ENCODE measurements at places on chromosomes 5 and 9. TPM values are rescaled to one million over a fixed set of nuclear protein-coding genes. Genes with fewer than 3 reads are reported as not detected.

DNAH5 gene
- total RNA-seq, result not detected

SLC25A2 gene
- 3.6 TPM for total RNA-seq

ISCA1 gene
- 32.7 TPM for total RNA-seq

GARIN3 gene
- not detected for total RNA-seq

LPAR1 gene
- not detected for total RNA-seq

RICTOR gene
- 84.3 TPM for total RNA-seq

GPR151 gene
- total RNA-seq, result not detected

DNA sequence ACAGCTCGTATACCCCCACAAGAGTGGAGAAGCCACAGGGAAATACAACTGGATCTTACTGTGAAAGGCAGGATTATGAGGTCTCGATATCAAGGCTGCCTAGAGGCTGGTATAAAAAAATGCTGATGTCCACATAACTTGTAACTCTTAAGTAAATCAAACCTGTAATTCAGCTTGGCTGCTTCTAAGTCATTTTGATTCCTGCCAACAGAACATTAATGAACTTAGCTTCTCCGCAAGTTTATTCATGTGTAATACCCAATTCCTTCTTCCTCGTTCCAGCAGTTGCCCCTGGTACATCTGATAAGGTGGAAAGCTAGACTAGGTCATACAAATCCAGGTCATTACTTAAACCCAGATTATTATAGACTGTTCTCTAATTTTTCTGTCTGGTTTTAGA is 16.4 kb upstream of the SMIM15 start:
- no peak overlapping the region for H3K4me3 ChIP-seq
- peaks cover 19% of the 10 kb centered on the region for H3K4me1 ChIP-seq
- no peaks in the 10 kb centered on the region for H3K36me3 ChIP-seq
- no peaks in the 10 kb centered on the region for H3K27me3 ChIP-seq

DNA sequence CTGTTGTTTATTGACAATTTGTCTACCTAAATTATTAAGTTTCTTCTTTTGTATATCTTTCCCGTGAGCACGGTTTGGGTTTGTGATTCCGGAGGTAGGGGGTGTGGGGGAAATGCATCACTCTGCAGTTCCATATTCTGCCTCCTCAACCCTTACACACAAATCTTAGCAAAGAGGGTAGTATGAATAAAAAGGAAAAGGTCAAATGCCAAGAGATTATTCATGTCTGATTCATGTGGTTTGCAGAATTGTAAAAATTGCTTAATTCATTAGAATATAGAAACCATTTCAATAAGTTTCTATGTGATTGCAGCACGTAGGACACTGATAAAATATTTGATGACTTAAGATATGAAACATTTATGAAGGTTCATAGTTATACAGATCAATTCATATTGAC is 601.9 kb downstream of the SEMA5A start:
- H3K4me3 ChIP-seq, result no peak overlapping the region
- no peaks in the 10 kb centered on the region for H3K4me1 ChIP-seq
- DNase-seq, result no peak
- H3K27ac ChIP-seq, result no peak overlapping the region
- no peaks in the 10 kb centered on the region for H3K27me3 ChIP-seq
- no peaks in the 10 kb centered on the region for H3K36me3 ChIP-seq

DNA sequence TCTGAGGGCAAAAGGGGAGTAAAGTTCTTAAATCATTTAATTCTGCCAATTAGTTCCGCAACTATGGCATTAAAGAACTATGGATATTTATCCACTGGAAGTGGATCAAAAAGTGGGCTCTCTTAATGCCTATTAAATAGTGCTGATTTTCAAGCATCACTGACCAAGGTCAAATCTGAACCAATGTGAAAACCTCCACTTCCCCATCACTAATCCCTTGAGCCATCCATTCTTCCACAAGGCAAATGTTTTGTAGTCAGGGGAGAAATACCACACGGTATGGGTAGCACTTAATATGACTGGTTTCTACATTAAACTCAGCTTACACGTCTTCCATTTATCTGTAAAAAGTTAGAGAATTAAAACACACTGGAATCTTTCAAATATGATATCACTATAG is 57.6 kb downstream of the MLLT3 start:
- H3K27ac ChIP-seq, result no peak overlapping the region
- H3K36me3 ChIP-seq, result no peaks in the 10 kb centered on the region
- H3K4me3 ChIP-seq, result no peak overlapping the region
- no peak for DNase-seq
- H3K27me3 ChIP-seq, result no peaks in the 10 kb centered on the region

DNA sequence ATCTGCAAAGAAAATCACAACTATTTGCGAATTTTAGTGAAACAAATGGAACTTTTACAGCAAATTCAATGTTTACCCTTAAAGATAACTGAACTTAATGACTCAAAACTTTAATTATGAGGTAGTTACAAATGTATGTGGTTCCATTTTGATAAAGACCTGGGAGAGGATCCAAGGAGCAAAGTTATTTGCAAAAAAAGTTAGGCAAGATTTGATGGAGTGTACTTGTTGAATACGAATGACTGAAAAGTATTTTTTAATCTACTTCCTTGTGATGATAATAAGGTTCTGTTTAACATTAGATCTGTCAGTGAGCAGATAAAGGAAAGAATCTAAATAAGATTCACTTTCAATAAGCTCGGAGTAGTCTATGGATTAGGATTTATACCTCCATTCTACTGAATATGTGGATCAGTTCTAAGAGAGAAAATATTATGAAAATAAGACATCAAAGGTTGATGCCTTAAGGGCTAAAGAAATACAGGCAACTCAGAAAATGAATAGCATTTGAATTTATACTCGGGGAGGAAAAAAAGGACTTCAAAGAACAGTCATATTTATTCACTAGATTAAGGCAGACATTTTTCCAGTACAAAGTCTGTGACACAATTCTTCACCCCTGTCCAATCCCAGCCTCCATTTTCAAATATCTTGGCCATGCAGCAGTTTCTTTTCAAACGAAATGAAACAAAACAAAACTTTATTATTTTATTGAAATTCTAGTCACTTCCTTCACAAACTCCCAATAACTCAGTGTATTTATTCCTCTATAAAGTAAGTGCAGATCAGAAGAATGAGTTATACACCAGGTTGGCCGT is 199.8 kb downstream of the PDE4D start:
- H3K4me1 ChIP-seq, result no peaks in the 10 kb centered on the region
- no peaks in the 10 kb centered on the region for H3K27me3 ChIP-seq
- H3K36me3 ChIP-seq, result no peaks in the 10 kb centered on the region
- no peak overlapping the region for H3K4me3 ChIP-seq

DNA sequence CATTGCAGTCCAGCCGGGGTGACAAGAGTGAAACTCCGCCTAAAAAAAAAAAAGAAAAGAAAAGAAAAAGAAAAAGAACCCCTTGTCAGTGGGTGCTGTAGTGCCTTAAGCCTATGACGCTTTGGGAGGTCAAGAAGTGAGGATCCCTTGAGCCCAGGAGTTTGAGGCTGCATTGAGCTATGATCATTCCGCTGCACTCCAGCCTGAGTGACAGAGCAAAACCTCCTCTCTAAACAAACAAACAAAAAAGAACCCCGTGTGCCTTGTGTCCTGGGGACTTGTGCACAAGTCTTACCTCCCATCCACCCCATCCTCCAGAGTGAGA is 33.5 kb upstream of the STXBP1 start:
- no peak overlapping the region for H3K4me3 ChIP-seq
- DNase-seq, result no peak
- H3K27me3 ChIP-seq, result no peaks in the 10 kb centered on the region
- no peaks in the 10 kb centered on the region for H3K4me1 ChIP-seq
- no peaks in the 10 kb centered on the region for H3K36me3 ChIP-seq

GRCh38 chr5:26498972-26499371 is 539.4 kb downstream of the CDH9 start:
- no peaks in the 10 kb centered on the region for H3K4me1 ChIP-seq
- H3K36me3 ChIP-seq, result no peaks in the 10 kb centered on the region
- no peak overlapping the region for H3K27ac ChIP-seq
- no peak for DNase-seq
- no peaks in the 10 kb centered on the region for H3K27me3 ChIP-seq

DNA sequence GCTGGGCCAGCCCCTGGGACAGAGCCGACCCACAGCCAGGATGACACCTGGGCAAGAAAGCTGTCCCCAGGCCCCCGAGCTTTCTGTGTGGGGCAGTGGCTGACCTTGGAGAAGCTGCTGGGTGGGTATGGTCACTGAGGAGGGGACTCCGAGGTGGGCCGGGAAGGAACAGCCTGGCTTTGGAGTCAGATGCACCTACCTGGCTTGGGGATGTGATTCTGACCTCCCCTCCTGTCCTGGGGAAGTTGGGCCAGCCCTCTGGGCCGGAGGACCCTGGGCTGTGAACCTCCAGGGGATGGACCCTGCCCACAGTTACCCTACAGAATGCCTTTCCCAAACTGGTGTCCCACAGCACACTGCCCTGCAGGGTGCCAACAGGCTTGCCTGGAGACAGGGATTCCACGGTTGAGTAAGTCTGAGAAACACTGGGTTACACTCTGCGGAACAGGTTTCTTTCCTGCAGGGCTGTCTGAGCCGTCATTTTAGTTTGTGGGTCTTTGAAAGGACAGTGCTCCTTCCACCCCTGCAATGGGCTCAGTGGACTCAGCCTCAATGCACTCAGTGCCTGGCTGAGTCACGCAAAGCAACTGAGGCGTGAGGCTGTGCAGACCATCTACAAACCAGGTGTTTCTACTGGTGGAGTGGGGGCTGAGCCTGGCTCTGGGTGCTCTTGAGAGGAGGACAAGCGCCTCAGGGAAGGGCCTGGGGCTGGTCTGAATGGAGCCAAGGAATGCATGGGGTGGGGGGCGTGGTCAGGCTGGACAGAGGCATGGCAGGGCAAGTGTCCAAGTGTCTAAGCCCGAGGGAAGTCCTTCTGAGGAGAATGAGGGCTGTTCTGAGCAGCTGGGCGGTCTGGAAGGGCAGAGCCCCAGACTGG is 41.3 kb upstream of the PHYKPL start:
- DNase-seq, result no peak
- H3K4me1 ChIP-seq, result no peaks in the 10 kb centered on the region
- H3K4me3 ChIP-seq, result no peak overlapping the region
- H3K27me3 ChIP-seq, result no peaks in the 10 kb centered on the region
- H3K27ac ChIP-seq, result no peak overlapping the region

DNA sequence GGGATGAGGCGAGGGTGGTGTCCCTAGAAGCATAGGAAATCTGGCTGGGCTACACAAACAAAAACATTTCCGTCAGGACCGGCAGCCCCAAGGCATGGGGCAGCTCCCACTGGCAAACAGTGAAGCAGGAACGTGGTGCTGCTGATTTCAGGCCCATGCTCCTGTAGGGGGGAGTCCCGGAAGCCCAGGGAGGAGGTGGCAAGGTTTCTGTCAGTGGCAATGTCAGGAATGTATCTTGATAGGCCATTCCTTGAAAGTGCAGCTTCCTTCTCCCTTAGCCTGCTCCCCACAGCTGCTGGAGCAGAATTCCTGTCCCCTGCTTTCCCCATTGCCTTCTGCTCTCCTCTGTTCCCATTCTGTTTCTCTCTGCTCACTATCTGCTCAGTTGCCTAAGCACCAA is 42.4 kb downstream of the MRRF start:
- H3K36me3 ChIP-seq, result peaks cover 64% of the 10 kb centered on the region
- no peak overlapping the region for H3K27ac ChIP-seq
- DNase-seq, result no peak

GRCh38 chr9:68999393-69000105 is 14.4 kb downstream of the PRKACG start:
- no peak overlapping the region for H3K27ac ChIP-seq
- H3K4me1 ChIP-seq, result peaks cover 7% of the 10 kb centered on the region
- peak; percentile 74 for DNase-seq
- H3K36me3 ChIP-seq, result no peaks in the 10 kb centered on the region

Data from B cell (primary cell).